ENCODE measurements at places on chromosomes 3 and 15.

DNA sequence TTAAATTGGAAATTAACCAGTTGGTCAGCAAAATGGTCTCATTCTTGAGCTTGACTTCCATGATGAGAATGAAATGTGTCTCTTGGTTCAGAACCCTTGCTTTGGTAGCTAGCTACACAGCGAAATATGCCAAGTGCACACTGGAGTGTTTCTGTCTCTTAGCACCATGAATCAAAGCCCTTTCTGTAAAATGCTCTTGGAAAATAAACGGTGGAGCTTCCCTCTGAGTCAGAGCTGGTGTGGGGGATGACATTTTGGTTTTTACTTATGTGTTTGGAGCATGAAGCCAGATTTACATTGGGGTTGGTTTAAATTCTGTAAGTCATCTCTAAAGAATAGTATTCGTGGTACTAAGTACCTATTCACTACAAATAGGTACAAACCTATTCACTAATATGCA is 85.1 kb upstream of the NANOGP8 start:
- DNase-seq: peak; percentile 9

DNA sequence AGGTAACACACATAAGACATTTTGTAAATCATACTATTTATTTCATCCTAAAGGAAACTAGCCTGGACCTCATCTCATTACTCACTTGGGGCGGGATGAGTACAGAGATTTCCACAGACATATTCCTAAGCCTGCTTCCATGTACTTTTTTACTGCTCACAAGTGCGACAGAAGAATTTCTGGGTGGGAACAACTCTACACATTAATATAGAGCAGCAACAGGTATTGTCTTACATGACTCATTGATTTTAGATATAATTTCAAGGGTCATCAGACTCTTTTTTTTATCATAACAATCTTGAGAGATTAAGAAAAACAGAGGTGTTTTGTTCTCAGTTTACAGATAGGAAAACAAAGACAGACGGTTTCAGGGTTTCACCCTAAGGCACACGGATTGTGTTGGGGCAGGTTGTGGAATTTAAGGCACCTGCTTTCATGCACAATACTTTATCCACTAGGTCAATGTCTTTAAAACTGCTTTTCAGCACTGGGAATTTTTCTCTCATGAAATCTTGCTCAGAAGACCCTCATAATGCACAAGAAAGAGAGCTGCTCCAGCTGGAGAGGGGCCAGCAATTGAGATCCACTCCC is 186.7 kb upstream of the CDIN1 start:
- DNase-seq: no peak

GRCh38 chr15:37019479-37020433 is 80.6 kb downstream of the MEIS2 start:
- DNase-seq: no peak

- no peak for DNase-seq
These were observed 7.7 kb upstream of the STARD5 start for GRCh38 chr15:81331600-81331999.

- peak; percentile 17 for DNase-seq
These were observed 89.0 kb downstream of the NFKBIZ start for GRCh38 chr3:101938262-101938847.

DNA sequence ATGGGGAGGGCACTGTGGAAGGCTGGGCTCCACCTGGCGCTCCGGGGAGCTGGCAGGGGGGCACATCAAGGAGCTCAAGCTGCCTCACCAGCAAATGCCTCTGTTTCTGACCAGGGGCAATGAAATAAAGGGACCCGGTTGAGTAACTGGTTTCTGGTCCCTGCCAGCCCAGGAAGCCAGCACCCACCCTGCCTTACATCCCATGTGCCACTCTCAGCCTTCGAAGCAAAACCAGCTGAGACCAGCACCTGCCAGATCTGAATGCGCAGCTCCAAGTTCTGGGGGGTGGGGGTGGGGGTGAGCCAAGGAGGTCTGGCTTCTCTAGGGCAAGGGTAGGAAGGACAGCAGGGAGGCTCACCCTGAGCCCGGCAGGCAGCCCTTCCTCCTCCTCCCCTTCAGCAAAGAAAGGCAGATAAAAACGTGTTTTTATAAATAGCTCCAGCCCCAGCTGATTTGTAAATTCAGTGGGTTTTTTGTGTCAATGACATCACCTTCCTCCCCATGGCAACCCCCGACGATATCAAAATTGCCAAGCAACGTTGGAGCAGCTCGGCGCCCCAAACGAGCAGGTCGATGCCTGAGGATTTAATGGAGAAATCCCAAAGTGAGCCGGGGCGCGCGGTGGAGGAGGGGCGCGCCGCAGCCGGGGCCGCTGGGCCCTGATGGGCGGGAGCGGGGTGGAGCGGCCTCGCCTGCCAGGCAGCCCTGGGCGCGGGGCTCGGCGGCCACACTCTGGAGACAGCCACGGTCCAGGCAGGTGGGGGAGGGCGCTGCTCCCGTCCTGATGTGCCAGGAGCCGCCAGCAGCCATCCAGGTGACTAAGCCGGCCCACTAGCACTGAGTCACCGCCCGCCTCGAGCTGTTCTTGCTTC is at the start of gene PAK6:
TSS of gene PAK6 (plus strand) at position 532 of the 872 bp plus-strand sequence. CDS start 25,723 bp downstream, outside the sequence.
- DNase-seq: peak; percentile 80

- DNase-seq: no peak
These were observed 345.1 kb downstream of the PLOD2 start for GRCh38 chr3:145815707-145816413.

DNA sequence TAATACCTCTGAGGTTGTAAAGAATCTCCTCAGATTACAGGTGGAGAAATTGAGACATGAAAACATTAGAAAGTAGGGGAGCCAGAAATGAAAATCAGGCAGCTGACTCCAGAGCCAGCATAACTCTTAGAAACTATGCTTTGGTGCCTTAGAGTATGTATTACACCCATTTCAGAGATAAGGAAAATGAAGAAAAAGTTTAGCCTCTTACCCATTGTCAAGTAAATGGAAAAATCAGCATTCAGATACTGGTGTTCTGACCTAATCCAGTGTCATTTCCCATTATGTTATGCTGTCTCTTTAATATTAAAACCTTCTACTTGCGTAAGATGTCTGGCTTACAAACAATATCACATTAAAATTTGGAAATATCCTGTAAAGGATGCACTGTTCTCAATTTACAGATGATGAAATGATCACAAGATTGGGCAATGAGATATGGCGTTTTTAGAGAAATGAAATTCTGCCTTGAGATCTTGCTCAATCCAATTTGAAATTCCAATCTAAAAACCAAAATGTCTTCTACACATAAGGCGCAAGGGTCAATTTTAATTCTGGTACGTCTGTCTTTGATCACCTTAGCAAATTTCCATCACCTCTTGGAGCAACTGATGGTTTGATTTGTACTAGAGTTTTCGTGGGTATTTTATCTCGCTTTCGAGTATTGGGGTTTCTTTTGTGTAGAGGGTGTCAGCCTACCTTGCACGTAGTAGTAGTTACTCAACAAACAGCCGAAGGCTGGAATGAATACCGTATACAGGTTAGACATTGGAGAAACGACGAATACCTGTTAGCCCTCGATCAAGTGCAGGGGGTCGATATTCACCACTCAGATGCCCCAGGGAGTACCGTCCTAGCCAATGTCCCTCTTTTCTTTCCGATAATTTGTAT is 902 bp upstream of the ZCWPW2 start:
- DNase-seq: peak; percentile 30

DNA sequence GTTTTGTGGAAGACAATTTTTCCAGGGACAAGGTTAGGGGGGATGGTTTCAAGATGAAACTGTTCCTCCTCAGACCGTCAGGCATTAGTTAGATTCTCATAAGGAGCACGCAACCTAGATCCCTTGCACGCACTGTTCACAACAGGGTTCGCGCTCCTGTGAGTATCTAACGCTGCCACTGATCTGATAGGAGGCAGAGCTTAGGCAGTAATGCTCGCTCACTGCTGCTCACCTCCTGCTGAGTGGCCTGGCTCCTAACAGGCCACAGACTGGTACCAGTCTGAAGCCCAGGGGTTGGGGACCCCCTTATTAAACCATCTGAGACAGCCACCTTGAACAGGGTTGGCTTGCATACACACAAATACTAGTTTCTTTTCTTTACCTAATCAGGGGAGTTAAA is 13.5 kb upstream of the IMPG2 start:
- DNase-seq: no peak

- DNase-seq: no peak
These were observed 18.6 kb upstream of the ETV5 start for GRCh38 chr3:186127463-186127862.

DNA sequence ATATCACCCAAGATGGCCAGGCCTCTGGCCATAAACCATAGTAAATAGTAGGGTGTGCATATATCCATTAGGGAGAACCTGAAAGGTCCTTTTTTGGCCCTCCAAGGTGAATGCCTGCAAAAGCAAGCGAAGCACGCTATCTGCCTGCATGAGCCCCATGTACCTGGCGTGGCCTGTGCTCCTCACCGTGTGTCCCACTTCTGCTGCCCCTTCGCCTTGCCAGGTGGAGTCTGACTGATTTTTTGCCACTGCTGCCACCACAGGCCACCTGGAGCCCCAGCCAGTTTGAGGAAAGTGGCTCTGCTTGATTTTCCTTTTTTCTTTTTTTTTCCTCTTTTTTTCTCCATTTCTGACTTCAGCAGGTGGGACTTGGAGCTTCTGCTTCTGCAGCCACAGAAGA is 139.7 kb downstream of the SNRPN start:
- DNase-seq: no peak

DNA sequence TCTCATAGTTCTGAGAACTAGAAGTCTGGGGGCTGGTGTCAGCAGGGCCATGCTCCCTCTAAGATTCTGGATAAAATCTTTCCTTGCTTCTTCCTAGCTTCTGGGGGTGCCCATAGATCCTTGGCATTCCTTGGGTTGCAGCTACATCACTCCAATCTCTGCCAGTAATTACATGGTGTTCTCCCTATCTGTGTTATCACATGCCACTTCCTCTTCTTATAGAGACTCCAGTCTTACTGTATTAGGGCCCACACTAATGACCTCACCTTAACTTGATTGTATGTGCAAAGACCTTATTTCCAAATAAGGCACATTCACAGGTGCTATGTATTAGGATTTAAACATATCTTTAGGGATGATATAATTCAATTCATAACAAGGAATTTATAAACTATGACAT is 618.5 kb downstream of the FGF12 start:
- no peak for DNase-seq

GRCh38 chr3:106114848-106115247 is 246.0 kb upstream of the CBLB start:
- DNase-seq: peak; percentile 59

DNA sequence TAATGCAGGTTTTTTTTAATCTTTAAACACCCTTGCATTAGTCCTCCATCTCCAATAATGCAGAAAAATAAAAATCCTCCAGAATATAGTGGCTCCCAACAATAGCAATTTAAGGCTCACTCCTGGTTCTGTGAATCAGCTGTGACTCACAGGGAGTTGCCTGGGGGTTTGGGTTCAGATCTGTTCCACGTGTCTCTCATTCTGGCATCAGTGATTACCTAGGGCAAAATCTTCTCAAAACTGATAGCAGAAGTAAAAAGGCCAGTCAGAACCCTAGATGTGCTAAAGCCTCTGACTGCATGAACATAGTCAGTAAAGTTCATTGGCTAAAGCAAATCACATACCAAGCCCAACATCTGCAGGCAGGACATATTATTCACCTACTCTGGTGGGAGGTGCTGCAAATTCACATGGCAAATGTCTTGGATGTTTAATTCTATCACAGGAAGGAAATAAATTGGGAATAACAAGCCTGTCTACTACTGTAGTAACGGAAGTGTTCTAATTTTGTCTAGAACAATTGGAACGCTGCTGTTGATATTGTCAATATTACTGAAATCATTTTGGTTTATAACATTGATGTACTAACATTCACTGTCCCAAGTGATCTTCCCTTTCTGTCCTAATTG is 364.1 kb upstream of the CNTN4 start:
- DNase-seq: no peak

- DNase-seq: no peak
These were observed 16.3 kb upstream of the SMCO1 start for GRCh38 chr3:196531418-196531817.

DNA sequence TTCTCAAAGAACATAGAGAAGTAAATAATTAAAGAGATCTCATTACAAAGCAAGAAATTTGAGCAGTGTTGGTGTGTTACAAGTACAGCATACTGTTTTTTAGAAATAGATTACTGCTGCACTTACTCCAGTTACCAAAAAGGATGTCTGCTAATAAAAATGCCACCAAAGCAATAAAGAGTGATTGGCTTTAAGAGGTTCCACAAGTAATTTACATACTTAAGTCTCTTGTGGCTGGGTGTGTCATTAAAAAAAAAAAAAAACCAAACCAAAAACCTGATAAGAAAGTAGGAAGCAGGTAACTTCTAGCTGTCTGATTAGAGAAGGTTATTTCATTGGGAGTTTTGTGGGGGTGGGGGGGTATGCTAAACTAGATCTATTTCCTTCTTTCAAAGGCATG is 15.2 kb downstream of the RAB11A start:
- DNase-seq: no peak

DNA sequence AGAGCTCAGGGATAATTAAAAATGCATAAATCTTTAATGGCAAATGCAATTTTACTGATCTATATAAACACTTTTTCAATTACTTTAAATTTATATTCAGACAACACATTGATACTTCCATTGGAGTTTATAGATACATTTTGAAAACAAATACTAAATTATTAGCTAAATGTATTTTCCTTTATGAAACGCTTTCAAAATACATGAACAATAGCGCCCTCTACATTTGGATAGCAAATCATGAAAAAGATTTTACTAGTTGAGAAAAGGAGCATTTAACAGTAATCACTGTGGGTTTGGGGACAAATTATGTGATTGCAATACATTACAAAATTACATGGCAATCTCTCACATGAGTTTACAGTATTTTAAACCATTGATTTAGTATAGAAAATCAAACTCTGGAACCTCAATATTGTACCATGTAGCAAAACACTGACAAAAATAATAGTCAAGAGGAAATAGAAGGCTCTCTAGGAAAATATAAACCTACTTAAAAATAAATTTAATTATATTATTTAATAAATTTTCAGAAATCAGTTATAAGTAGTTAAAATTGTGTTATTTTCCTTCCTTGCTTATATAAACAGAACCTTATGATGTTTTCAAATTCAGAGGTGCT is 207.9 kb downstream of the ZIC1 start:
- peak; percentile 75 for DNase-seq

DNA sequence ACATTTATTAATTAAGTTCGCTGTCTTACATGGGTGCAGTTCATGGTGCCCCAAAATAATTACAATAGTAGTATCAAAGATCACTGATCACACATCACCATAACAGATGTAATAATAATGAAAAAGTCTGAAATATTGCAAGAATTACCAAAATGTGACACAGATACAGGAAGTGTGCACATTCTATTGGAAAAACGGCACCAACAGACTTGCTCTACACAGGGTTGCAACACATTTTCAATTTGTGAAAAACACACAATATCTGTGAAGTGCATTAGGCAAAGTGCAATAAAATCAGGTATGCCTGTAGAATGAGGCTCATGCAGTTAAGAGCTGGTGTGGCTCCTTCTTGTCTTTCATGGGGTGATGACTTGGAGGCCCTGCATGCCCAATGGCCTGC is 265.8 kb downstream of the RPLP1 start:
- DNase-seq: no peak

- no peak for DNase-seq
These were observed 498.7 kb downstream of the EPHA3 start for GRCh38 chr3:89606151-89606550.

Data from ELR (cell line).